T follicular helper cell (primary cell): ENCODE measurements at places on chromosomes 1 and 21.

DNA sequence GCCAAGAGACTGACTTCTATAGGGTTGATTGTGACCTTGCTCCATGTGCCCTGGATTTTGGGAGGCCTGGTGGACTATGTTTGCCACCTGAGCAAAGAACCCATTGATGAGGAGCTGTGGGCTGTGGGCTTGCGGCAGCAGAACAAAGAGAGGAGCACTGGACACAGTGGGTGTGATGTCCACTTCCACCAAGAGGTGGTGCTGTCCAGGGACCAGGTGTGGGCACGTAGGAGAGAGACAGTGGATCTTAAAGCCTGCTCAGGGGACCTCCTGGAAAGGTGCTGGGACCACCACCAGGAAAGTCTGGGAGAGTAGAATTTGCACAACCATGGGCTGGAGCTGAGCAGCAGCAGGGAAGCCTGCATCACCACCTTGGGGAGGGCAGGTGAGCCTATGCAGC lies 106.7 kb upstream of the ETS2 start:
- no peak for DNase-seq

- no peak for DNase-seq
These were observed 3.8 kb upstream of the FAM20B start for GRCh38 chr1:179021873-179022272.

GRCh38 chr1:247408100-247408499 lies 7.9 kb upstream of the NLRP3 start:
- no peak for DNase-seq

DNA sequence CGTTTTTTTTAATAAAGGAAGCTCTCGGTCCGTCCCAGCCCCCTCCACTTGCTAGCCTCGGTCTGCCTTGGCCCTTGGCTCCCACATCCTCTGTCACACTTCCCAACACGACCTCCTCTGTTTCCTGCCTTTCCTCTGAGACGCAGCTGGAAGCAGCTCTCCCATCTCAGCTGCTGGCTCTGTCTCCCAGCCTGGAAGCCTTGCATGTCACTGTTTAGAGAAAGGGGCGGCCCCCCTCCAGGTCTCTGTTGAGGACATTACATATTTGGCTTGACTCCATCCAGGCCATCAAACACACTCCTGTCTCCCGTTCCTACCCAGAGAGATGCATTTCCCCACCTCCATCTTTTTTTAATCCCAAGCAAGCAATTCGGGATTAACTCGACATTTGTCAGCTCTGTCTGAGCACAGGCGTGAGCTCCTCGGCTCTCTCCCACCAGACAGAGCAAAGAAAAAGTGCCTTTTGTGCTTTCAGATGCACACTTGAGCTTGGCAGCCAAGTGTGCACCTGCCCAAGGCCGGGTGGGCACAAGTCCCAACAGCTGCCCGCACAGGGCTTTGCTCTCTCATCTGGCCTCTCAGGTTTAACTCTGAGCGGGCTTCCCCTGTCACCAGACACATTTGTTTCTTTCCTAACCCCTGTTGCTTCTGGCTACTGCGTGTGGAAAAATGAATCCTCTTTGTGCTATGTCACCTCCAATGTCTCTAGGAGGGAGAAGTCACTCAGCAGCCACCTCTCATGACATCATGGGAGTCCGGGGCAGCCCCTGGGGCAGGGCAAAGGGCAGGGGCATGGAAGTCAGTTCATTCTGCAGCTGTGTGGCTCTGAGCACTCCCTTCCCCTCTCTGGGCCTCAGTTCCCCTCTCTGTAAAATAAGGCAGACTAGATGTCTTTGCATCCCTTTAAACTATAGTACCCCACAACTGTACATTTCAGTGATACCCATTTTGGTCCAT lies 108.3 kb downstream of the KCND3 start:
- no peak for DNase-seq

GRCh38 chr1:156755527-156755950 lies 4.1 kb upstream of the HDGF start:
- no peak for DNase-seq

- DNase-seq = no peak
These were observed 148.2 kb downstream of the AKT3 start for GRCh38 chr1:243701872-243702271.

DNA sequence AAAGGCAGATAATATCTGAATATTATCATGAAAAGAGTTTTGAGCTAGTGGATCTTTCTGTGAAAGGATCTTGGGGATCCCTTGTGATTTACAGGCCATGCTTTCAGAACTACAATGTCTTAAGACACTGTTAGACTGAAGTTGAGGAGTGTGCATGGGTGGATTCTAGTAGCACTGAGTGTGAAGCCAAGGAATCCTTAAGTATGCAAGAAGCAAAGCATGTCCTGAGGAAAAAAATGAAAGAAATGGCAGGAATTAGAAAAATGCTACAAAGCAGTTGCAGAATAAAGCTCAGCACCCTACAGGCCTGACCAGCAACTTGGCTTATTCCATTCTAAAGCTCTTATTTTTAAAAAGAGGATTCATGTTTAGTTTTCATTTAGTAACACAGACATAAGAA lies 11.9 kb downstream of the STX6 start:
- DNase-seq = no peak

DNA sequence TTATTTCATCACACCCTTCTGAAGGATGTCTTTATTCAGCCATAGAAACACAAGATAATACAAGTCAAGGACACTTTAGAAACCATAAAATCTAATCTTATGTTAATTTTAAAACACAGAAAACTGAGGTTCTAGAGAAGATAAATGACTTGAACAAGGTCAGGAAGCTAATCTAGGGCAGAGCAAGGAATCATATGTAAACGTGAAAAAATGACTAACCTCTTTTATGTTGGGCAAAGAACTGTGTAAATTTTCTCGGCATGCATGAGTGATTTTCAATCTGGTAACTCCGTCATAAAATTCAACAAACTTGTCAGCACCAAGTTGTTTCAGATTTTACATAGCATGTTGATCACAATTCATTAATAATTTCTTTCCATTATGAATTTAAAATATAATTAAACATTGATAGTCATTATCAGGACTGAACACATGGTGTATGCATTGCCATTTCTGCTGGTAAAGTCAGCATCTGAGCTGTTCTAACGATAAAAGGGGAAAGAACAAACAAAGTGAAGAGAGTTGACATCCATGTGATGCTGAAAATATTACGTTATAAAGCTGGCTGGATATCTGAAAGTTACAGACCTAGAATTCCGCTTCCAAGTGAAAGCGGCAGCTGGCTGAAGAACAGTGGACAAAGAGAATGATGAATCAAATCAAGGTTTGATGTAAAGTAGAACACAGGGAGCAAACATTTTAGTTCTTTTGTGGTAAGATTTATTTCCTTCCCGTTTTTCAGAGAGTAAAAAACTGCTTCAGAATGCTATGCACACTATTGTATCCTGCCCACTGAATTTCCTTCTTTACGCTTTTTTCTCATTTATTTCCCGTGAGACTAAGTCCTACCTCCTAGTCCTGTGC lies 1037.4 kb upstream of the TMPRSS15 start:
- no peak for DNase-seq

GRCh38 chr1:4880626-4881025 lies 226.2 kb downstream of the AJAP1 start:
- DNase-seq = no peak
